Fibroblast of pulmonary artery (primary cell): ENCODE measurements at places on chromosomes 5 and 9.
A peak's percentile ranks its signal among the peaks of the same experiment; 100 is the strongest.

GRCh38 chr9:88110026-88110425, 28.2 kb downstream of the SPATA31C2 start:
- DNase-seq, result no peak

GRCh38 chr5:59126016-59126707, 543.3 kb downstream of the RAB3C start:
- no peak for DNase-seq

GRCh38 chr5:172903790-172904189, 55.4 kb upstream of the RPL26L1 start:
- DNase-seq, result peak; percentile 92

DNA sequence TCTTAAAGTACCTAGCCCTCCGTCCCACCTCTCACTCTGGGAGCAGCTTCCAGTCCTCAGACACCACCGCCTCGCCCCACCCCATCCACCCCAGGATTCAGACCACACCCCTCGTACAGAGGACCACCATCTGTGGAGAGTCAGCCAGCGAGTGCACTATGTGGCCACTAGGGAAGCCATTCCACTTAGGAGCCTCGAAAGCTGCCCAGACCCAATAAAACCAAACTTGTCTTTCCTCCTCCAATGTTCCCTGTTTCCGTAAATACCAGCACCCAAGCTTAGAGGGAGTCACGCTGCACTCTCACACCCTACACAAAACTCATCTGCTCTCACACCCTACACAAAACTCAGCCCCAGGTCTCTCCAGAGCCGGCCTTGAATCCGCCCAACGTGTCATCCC, 1.9 kb downstream of the GCNT4 start:
- peak; percentile 38 for DNase-seq

- peak; percentile 26 for DNase-seq
These were observed 240.3 kb upstream of the TRPC7 start for GRCh38 chr5:136605638-136606037.

DNA sequence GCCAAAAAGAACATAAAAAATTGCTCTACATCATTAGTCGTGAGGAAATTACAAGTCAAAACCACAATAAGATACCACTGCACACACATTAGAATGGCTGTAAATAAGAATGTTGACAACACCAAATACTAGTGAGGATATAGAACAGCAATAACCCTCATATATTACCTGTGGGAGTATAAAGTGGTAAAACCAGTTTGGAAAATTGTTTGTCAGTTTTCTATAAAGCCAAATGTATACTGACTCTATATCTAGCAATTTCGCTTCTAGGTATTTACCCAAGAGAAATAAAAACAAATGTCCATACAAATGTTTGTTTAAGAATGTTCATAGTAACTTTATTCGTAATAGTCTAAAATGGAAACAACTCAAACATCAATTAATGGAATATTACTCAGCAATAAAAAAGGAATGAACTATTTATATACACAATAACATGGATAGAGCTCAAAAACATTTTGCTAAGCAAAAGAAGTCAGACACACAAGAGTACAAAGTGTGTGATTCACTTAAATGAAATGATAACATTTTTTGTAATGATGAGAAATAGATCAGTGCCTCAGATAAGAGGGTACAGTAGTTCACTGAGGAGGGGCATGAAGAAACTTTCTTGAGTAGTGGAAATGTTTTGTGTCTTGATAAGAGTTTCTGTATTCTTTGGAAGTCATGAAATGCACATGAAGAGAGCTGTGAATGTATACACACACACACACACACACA, 219.6 kb upstream of the ZNF462 start:
- no peak for DNase-seq

DNA sequence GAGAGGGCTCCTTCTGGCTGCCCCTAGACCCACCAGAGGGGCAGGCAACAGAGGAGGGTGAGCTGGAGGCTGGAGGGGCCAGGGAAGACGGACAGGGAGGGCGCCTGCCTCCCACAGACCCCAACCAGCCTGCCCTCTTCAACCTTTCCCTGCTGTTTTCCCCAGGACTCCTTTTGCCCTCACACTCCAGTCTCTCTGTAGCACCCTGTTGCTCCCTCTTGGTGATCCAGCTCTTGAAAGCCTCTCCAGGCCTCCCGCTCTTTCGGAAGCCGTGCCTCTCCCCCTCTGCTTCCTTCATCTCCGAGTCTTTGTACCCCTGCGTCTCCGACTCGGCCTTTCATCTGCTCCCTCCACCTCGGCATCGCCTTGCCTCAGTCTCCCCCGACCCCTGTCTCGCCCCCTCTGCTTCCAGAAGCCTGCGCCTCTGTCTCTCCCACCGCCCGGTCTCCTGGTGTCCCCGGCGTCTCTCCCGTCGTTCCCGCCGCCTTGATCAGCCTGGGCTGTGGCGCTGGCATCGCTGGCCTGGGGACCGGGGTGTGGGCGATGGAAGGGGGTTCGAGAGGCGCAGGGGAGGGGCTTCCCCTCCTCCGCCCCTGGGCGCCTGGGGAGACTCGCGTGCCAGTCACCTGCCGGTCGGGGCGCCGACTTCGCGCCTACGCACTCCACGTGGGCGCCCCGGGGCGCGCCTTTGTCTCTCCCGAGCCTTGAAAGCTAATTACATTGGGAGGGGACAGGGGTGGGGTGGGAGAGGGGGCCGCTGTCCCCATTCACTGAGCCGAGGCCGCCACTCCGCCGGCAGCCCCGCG, 5.3 kb upstream of the PRDM12 start:
- DNase-seq, result no peak

DNA sequence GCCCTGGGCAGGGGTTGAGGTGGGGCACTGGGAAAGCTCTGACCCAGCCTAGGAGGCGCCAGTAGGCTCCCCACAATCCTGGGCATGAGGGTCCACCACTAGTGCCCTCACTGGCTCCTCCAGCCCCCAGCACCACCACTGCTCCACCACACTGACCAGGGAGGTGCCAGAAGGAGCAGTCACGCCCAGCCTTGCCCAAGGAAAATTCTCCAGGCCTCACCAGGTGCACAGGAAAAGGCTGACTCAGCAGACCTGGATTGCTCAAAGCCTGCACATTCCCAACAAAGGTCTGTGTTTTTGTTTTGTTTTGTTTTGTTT, 62.9 kb downstream of the ZNF354C start:
- no peak for DNase-seq

DNA sequence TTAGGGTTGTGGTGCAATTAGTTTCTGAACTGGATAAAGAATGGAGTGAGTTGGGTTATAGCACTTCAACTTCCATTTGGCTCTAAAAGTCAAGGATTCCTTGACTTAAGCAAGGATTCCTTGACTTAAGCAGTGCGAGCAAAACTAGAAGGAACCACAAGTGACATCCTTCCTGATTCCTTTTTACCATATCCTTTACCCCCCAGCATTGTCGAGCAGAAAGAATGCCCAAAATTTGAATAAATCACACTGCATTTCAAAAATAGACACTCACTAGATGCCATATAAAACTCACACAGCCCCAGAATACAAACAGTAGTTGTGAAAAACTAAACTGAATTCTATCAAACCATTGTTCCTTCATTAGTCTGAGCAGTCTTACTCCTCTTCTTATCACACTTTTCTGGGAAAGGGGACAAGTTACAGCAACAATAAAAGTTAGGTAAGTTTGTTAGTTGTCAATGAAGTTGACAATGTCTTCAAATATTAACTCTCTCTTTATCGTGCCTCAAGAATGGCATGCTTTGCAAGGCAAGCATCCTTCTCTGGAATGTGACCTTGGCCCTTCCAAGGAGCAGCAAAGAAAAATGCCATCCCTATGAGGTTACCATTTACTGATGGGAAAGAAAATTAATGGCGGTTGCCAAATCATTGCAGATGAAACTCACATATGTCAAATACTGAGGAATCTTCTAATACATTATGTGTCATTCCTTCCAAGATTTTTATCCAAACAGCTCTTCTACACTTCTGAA, 273.3 kb upstream of the ANKRD55 start:
- peak; percentile 36 for DNase-seq

DNA sequence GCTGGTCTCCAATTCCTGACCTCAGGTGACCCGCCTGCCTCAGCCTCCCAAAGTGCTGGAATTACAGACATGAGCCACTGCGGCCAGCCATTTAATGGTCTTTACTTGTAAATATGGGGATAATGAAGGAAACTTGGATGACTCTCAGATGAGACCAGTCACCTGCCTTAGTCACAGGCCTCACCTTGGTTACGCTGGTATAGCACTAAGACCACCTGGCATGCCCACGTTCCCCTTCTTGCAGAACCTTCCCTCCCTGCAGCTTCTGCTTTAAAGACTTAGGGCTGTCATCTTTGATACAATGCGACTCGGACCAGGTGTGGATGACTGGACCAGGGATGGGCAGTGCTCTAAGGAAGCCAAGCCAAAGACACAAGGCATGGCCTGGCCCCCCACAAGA, 629.9 kb downstream of the CCDC171 start:
- DNase-seq, result no peak

DNA sequence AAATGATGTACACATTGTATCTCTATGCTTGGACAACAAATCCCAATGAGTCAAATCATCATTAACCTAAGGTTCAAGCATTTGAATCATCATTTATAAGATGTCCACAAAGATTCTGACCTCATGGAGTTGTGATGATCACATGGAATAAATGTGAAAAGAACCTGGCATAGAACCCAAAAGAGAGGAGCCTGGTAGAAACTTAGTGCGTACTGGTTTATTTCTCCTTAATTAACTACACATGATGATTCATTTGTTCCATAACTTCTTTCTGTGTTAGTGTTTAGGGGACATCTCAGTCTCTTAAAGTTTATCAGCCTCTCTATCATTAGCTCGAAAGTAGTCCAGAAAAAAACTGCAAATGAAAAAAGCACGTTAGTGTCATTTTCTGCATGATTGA, 411.6 kb downstream of the BRINP1 start:
- DNase-seq, result no peak

- DNase-seq, result no peak
These were observed 91.5 kb downstream of the MAMDC2 start for GRCh38 chr9:70135176-70135575.

DNA sequence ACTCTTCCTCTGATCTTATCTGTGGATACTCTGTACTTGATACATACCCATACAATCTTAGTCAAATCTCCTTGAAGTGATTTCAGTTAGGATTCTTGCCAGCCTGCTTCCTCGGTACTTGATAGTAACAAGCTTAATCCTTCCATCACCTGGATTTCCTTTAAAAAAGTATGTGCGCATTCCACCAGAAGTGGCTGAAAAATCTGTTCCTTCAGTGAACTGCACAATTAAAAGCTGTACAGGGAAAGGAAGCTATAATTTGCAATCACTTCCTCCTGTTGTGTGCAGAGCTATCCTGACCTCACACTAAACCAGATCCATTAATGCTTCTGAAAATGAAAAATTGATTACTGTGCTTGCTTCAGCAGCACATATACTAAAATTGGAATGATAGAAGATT, 47.3 kb downstream of the PWWP2A start:
- no peak for DNase-seq

- DNase-seq, result no peak
These were observed 17.5 kb upstream of the CCL28 start for GRCh38 chr5:43429706-43430105.

- DNase-seq, result peak; percentile 50
These were observed 94.8 kb downstream of the RCL1 start for GRCh38 chr9:4887556-4887955.

- peak; percentile 28 for DNase-seq
These were observed 201.8 kb downstream of the GLIS3 start for GRCh38 chr9:4098031-4098430.

- DNase-seq, result no peak
These were observed 1.7 kb upstream of the ARID3C start for GRCh38 chr9:34630402-34631154.

DNA sequence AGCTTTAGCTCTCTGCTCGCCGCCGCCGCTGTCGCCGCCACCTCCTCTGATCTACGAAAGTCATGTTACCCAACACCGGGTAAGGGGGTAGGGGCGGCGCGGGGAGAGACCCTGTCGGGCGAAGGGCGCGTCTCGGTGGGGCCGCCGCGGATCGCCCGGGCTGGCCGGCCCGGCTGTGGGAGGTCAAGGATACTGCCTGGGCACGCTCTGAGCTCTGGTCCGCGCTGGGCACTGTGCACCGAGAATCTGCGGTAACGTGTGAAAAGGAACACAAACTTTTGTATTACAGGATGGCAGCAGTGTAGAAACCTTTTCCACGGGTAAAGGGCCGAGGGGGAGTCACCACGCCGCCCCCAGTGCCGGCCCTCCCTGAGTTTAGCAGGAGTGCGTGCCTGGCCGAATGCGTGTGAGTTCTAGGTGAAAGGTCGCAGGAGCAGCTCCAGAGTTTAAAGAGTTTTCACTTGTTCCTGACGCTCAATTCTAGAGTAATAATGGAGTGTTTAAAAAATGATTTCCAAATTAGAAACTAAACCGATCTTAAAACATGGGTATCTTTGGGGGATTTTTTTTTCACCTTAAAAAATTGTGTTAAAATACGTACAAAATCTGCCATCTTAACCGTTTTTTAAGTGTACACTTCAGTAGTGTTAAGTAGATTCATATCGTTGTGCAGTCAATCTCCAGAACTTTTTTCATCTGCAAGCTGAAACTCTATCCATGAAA, at the start of gene HSDL2:
Gene HSDL2, plus strand, starts transcription at position 7 of the 723 bp plus-strand sequence. Its CDS starts 56 bp downstream, at position 63.
- peak; percentile 38 for DNase-seq

DNA sequence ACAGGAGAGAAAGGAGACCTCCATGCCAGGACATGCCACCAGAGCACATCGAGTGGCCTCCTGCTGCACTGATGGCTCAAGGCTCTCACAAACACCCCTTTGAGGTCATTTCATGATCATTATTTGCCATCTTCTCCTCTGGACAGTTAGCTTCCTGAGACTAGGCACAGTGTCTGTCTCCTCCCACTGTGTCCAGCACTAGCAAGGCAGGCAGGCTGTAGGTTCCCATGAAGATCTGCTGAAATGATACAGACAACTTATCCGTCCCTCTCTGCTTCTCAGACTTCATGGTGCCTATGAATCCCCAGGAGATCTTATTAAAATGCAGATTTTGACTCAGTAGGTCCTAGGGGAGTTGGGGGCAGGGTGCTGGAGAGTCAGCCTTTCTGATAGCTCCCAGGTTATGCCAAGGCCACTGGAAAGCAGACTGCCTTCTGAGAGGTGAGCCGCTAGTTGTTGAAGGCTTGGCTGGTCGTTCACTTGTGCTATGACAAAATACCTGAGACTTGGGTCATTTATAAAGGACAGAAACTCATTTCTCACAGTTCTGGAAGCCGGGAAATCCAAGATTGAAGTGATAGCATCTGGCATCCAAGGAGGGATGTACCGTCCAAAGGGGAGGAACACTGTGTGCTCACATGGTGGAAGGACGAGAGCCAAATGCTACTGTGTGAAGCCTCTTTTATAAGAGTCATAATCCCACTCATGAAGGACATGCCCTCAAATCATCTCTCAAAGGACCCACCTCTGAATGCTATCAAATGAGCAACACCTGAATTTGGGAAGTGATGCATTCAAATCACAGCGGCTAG, 183.4 kb downstream of the SPOCK1 start:
- no peak for DNase-seq
